ENCODE measurements at places on chromosomes 2 and 18.

- no peak for DNase-seq
These were observed 36.5 kb downstream of the COLEC12 start for GRCh38 chr18:463827-464541.

DNA sequence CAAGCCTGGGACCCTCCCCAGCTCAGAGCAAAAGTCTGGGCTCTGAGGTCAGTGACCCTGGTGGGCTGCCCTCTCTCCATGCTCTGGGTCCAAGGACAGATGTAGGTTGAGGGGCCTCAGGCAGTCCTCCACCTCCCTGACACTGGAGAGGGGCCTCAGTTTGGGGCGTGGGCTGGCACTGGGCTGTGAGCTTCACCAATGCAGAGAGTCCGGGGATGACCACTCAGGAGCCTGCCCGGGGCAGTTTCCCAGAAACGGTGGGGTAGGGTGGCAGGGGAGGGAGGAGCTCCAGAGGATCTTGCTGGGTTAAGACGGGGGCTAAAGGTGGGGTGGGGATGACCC lies 40.5 kb upstream of the SMAD7 start:
- DNase-seq = no peak

DNA sequence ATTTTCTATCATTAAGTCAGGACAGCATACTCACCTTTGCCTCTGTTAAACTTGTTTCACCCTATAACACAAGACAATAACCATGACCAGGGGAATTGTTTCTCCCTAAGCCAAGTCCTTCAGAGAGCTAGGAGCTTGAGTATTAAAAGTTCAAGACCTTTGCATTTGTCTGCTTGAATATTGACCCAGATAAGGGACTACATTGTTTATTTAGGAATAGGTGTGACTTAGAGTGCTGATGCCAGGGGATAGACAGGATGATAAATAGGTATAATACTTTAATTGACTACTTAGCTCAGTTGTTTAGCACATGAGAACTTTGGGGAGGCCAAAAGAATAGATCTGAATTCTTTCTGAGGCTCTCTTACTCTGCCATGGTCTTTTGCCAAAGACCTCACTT lies 185.8 kb downstream of the FMNL2 start:
- no peak for DNase-seq

DNA sequence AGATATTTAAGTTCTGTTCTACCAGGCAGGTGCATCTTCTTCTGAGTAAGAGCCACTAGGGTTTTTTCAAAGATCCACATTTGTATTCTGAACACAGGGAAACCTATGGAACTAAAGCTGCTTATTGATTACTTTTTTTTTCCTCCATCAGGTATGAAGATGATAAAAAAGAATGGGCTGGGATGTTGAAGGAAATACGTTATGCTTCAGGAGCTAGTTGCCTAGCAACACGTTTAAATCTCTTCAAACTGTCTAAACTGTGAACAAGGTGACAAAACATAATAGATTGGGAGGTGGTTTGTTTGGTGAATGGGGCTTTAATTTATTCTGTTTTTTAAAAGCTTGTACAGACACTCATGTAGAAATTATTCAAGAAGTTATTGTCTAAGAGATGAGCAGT lies 15.9 kb downstream of the KLHL41 start:
- no peak for DNase-seq

DNA sequence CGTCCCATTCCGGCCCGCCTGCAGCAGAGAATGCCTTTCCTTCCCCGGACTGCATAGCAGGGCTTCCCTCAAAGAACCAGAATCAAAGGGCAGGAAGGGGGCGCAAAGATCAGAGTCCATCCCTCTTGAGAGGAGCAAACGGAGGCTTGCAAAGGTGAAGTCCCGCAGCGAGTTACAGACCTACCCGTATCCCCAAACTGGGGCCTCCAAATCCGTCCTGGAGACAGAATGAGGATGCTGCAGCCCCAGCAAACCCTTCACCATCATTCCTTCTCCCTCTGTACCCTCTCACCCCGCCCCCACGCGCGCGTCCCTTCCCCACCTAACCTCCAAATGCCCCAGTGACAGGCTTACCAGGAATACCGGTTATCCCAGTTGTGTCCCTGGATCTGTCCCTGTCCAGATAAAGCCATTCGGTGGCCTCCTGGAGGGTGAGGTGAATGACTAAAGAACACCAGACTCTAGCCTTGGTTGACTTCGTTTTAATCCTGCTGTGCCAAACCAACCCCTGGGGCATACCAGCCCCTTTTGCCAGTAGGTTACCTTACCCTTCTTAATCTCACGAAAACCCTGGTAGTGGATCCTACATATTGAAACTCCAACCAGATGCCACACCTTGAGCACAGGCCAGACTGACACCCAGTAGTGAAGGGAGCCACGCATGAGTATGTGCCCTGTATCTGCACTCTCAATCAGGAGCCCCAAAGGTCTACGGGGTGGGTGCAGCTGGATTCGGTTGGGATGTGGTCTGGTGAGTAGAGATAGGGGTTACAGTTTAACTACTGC lies 961 bp upstream of the SLC40A1 start:
- DNase-seq = no peak

DNA sequence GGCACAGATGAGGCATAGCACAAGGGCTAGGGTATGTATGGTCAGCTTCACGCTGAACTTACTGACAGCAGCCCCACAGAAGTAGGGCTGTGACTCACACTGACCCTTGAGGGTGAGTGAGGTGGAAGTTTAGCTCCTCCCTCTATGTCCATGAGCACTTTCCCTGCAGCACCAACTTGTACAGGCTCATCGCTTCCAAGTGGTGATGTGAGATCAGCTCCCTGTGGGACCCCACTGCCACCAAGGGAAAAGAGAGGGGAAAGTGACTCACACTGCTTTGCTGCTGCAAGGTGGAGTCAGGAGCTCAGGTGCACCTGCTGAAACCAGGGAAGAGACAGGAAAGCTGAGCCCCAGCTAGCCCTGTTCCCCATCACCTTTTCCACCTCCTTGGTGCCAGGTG lies 91.5 kb downstream of the TEX51 start:
- DNase-seq = no peak

DNA sequence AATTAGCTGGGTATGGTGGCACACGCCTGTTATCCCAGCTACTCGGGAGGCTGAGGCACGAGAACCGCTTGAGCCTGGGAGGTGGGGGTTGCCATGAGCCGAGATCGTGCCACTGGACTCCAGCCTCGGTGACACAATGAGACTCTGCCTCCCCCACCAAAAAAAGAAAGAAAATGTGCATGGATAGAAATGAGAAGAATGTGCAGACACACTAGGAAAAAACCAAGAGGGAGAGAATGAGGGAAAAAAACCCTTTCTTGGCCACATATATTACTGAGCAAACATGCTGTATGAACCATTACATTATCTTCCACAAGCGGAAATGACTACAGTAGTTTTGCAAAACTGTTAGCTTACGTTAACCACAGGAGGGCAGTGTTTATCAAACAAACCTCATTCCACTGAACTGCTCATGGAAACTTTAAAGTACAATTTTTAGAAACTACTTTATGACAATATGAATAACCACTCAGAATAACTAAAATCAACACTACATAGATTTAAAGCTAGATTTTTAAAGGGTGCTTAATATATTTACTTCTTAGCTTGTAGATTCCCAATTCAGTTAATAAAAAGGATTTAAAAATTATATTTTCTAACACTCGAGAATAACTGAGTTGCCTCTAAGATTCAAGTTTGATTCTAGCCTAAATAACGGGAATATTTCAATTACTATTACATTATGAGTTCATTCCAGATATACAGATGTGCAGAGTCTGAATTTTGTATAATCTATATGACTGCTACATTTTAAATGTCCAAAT lies 26.4 kb downstream of the ASXL2 start:
- no peak for DNase-seq

GRCh38 chr2:134347756-134348155 lies 93.9 kb downstream of the MGAT5 start:
- DNase-seq = no peak

GRCh38 chr2:237426517-237426916 lies 12.6 kb upstream of the COL6A3 start:
- DNase-seq = no peak

DNA sequence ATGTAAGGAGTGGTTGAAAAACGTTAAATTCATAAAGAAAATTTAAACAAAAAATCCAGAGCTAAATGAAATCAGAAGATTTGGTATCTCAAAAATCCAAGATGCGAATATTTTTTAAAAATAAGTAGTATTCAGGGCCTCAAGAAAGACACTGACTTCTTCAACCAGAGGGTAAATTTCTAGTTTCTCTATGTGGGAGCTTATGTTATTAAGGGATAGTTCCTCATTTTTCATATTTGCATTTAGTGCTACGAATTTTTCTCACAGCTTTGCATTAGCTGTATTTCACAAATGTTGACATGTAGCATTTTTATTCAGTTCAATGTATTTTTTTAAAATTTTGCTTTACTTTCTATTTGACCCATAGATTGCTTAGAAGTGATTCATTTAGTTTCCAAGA lies 454.7 kb downstream of the CBLN2 start:
- DNase-seq = no peak

- DNase-seq = no peak
These were observed 153.8 kb downstream of the AFF3 start for GRCh38 chr2:99988599-99988998.

- DNase-seq = no peak
These were observed 391 bp downstream of the ZNF385B start for GRCh38 chr2:179861027-179861415.

GRCh38 chr2:80338794-80339193 lies 34.2 kb upstream of the LRRTM1 start:
- no peak for DNase-seq

GRCh38 chr2:205473791-205474190 lies 208.5 kb upstream of the NRP2 start:
- no peak for DNase-seq

DNA sequence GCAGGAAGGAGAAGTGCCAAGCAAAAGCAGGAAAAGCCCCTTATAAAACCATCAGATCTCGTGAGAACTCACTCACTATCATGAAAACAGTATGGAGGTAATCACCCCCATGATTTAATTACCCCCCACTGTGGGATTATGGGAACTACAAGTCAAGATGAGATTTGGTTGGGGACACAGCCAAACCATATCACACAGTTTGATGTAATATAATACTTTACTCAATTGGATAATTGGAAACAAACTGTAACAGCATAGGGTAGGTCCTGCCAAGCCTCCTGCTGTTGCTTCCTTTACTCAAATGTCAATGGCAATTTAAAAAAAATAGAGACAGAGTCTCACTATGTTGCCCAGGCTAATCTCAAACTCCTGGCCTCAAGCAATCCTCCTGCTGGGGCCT lies 15.5 kb upstream of the METTL21A start:
- DNase-seq = no peak

GRCh38 chr2:15471606-15472005 lies 89.5 kb downstream of the NBAS start:
- DNase-seq = no peak

GRCh38 chr2:189576396-189576795 lies 4.2 kb downstream of the SLC40A1 start:
- DNase-seq = no peak

DNA sequence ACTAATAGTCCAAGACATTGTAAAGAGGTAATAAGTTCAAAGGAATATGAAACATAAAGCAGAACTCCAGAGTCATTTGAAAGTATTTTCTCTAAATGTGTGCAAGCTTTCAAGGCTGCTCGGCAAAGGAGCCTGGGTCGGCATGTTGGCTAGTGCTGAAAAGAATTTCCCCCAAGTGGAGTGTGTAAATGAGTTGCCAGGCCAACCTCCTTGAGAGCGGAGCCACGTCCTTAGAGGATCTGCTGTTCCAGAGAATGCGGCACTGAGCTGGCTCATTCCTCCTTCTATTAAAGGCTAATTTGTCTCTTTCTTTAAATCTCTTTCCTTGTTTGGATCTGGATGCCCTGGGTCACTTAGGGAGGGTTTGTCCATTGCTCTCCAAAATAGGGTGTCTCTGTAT lies 127.5 kb downstream of the RDH14 start:
- DNase-seq = no peak

- DNase-seq = no peak
These were observed 86.6 kb downstream of the ITGB1BP1 start for GRCh38 chr2:9336576-9337314.

- DNase-seq = no peak
These were observed 102.4 kb downstream of the CACNB4 start for GRCh38 chr2:151996243-151997003.

- no peak for DNase-seq
These were observed 8.3 kb upstream of the TNS1 start for GRCh38 chr2:218010984-218011652.

- DNase-seq = no peak
These were observed 112.0 kb downstream of the TRABD2A start for GRCh38 chr2:84768840-84769239.

GRCh38 chr18:22705328-22705727 lies 227.8 kb upstream of the RBBP8 start:
- no peak for DNase-seq

DNA sequence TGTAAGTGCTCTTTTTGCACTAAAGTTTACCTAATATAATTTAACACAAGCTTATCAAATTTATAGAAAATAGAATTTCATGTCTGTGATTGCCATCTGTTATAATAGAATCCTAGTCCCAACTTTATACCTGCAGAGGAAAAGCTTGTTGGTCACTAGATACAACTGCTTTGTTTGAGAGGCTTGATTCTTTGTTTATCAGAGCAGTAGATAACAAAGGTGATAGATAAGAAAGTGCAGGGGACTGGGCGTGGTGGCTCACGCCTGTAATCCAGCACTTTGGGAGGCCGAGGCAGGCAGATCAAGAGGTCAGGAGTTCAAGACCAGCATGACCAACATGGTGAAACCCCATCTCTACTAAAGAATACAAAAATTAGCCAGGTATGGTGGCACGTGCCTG lies 528.0 kb downstream of the STK39 start:
- no peak for DNase-seq

- DNase-seq = no peak
These were observed 46.4 kb downstream of the STK25 start for GRCh38 chr2:241461693-241462677.

DNA sequence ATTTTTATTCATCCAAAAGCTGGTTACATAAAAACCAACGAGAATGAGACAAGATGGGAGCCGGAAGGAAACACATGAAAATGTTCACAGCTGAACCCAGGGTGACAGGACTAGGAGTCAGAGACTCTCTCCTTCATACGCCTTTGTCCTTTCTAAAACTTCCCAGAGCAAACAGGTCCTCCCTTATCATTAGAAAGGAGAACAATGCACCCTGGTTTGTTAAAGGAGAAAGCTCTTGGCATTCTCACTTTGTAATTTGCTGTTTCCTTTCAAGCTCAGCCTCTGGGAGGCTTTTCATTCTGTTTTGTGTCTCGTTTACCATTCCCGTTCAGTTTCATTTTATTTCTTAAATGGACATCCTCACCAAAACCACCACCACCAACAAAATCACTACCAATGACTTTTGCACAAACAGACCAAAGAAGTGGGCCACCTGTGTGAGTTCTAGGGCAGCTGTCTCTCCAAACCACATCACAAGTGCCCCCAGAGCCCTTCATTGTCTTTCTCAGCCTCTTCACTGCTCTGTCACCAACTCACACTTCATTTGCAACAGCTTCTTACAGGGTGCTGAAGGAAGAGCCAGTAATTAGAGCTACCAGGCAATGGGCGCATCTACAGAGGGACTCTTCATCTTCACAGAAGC lies 105.3 kb downstream of the HDAC4 start:
- DNase-seq = no peak

- DNase-seq = no peak
These were observed 16.4 kb downstream of the KCNIP3 start for GRCh38 chr2:95313296-95314131.

GRCh38 chr2:240602266-240603050 lies 15.9 kb downstream of the CAPN10 start:
- DNase-seq = no peak

GRCh38 chr2:56182420-56182819 lies 1.4 kb upstream of the CCDC85A start:
- no peak for DNase-seq
